ENCODE measurements at places on chromosomes 7 and 10.

DNA sequence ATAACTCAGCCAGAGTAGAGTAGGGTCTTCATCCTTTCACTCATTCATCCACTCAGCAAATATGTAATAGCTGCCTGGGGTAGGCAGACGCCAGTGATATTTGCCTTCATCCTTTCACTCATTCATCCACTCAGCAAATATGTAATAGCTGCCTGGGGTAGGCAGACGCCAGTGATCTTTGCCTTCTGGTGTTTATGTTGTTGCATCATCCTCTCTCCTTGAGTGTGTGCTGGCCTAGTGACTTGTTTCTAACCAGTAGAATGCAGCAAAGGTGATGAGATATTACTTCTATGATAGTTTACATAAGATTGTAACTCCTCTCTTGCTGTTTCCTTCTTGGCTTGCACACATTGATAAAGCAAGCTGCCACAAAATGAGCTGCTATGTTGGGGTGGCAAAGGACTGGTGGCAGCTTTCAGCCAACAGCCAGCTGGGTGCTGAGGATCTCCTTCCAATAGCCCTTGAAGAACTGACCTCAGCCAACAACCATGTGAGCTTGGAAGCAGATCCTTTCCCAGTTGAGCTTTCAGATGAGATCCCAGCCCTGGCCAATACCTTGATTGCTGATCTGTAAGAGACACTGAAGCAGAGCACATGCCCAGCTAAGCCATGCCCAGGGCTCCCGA lies 23.2 kb upstream of the MTPN start:
- DNase-seq = no peak

DNA sequence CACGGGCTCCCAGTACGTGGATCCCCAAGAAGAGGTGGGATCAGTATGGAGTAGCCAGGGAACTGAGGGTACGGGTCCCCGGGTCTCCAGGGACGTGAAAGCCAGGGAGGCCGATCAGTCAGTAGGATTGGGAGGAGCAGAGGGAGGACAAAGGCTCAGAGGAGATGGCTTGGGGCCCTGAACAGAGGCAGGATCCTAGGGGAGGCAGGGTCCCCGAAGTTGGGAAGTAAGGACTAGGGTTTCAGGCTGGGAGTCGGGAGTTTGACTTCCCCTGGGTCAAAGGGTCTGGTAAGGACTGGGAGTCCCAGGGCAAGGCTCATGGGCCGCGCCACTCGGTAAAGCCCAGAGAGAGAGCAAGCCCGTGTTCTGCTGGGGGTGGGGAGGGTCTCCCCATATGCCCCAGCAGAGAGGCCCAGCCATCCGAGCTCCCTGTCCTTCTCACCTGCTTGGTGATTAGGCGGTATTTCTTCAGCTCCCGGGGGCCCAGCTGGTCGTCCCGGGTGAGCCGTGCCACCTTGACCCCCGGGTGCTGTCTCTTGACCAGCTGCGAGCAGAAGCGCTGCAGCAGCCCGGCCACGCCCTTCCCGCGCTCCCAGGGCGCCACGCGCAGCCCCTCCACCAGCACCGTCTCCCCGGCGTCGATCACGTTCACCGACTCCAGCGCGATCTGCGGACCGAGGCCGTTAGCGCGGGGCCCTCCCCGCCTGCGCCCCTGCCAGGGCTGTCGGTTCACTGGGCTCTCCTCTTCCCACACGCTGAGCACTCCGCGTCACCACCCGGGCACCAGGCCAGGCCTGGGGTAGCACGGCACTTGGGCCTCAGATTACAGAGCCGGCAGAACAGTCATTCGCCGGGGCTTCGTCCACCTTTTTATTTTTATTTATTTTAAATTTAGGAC lies 7.0 kb downstream of the NAT16 start:
- no peak for DNase-seq

DNA sequence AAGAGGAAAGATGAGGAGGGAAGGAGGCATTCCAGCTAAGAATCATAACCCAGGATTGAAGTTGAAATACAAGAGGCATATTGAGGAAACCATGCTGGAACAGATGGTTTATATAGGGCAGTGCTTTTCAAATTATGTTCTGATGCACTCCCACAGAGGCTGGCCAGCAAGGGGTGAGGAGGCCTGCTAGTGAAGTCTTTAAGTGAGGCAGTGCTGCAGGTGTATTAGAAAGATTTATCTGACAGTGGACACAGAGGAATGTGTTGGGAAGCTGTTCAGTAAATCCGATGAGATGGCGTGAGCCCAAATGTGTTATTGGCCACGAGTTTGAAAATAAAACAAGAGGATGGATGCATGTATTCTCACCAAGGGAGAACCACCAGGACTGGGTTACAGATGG lies 28.6 kb downstream of the REEP3 start:
- no peak for DNase-seq

DNA sequence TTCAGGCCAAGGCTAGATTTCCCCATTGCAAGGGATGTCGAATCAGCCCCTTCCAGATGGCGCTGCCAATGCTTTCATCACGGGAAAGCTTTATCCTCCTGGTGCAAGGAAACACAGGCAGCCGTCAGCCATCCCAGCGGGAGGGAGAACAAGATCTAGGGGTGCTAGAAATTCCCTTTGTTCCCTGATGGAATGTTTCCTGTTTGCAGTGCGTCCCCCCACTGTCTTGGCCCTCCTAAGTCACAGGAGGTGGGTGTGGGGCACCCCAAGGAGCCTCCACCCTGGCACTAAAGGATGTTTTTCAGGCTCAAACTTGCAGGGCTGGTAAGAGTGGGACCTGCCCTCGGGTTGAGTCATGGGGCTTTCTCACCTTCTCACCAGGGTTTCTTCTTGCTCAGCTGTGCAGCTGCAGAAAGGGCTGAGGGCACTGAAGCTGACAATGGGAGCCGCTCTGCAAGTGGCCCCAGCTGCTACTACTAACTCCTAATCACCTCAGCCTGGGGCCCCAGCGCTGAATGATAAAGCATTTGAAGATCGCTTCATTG lies 103.6 kb downstream of the PRPF18 start:
- DNase-seq = no peak

DNA sequence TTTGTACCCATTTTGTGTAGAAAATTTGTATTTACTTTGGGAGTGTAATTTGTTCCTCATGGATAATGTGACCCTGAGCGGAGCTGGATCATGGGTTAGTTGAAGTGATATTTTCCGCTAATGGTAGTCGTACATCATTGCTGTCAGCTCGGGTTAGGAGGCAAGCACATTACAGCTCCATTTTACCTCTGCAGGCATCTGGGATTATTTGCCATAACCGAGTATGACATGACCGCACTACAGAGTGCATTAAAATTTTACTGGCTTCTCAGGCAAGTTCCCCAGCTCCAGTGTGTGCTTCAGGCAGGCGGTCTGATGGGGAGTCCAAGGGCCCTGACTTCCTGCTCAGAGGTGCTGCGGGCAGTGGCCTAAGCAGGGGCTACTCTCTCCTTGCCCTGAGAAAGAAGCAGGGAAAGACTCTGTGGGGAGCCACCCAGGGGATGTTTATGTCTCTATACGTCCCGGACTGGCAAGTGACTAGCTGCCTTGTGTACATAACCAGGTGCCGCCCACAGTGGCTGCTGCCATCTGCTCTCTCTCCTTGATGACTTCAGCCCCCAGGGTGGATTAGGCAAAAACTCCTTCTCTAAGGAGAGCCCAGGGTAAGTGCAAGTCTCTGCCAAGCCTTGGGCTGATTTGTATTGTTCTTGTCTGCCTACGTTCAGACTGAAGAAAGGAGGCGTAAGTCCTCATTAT lies 685.3 kb upstream of the GALNT17 start:
- no peak for DNase-seq

GRCh38 chr10:6476989-6477388 lies 103.1 kb downstream of the PRKCQ start:
- DNase-seq = no peak

DNA sequence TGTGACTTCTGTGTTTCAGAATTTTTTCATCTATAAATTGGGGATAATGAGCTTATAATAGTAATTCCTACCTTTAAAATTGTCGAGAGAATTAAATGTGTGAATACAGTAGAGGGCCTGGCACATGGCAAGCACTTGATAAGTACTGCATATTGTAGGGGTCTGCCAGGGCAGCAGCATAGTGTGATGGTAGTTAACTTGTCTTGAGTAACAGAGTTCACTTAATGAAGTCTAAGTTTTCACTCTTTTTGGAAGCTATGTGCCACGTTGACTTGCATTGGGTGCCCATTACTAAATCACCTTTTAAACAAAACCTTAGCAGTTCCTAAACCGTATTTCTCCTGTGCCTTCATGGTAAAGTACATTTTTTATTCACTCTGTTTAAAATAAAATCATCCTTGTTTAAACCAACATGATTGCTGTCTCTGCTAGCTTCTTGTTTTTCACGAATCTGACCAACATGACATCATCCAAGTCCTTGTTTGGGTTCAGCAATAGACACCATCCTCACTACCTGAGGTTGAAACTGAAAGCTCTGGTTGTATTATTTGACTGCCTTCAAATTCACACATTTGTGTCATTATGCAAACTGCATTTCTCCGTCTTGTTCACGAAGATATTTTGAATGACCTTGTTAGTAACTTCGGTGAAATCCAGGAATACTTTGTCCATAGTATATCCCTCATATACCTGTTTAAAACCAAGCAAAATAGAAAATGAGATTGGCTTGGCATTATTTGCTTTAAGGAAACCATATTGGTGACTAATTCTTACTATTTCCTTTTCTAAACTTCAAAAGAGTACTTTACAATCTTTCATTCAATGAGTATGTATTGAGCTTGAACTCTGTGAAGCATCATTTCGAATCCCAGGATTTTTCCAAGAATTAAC lies 340.2 kb downstream of the SUGCT start:
- no peak for DNase-seq

DNA sequence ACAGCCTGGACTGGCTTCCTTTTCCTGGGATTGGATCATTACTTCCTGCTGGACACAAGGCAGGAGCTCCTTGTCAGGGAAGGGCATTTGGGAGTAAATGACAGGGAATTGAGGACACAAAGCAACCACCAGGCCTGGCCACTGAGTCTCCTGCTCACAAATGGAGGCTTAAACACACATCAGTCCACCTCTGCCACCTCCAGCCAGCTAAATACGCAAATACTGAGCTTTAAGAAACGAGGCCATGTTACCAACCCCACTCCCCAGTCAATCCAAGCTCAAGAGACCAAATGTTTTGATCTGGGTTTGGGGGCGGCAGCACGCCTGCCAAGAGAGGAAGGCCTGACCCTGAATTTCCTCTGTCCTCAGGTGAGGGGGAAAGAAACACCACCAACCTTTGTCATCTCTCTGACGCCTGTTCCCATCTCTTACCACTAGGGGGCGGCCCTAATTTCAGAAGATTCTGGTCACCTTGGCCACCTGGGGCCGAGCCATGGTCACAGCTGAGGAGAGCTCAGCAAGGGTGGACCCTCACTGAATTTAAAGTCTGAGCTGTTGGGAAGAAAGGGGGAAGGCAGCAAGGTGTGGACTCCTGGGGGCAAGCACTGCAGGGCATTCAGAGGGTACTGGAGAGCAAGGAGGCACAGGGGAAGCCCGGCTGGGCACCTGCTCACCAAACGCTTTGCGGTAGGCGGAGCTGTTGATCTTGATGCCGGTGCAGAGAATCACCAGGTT lies 16.5 kb downstream of the AIFM2 start:
- DNase-seq = peak; percentile 7

- DNase-seq = no peak
Observed at GRCh38 chr7:110283056-110283455, 807.9 kb upstream of the LRRN3 start.

DNA sequence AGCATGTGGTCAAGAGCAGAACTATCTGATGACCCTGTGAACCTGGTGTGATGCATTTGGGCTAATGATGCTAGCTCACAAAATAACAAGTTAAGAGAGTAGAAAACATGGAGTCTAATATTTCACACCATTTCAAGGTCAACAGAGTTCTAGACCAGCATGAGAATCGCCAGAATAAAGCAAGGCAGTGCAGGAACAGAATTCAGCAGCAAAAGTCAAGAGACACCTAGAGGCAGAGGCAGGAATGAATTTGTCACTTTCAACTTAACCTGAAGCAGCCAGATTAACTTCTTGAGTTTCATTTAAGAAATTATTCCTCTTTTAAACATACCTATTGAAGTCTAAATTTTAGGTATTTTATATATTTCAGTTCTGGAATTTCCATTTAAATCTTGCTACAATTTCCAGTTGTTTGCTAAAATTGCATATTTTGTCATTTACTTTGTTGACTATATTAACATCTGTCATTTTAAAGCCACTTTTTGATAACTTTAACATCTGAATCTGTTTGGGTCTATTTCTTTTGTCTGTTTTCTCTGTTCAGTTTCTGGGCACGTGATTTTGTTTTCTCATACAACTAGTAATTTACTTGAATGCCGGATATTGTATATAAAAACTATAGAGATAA lies 44.2 kb upstream of the PRSS58 start:
- DNase-seq = no peak

GRCh38 chr7:140714331-140715040 lies 18.0 kb downstream of the NDUFB2 start:
- no peak for DNase-seq

GRCh38 chr10:1654247-1654646 lies 83.1 kb downstream of the ADARB2 start:
- DNase-seq = no peak

- no peak for DNase-seq
Observed at GRCh38 chr7:40923626-40924025, 779.3 kb downstream of the INHBA start.

DNA sequence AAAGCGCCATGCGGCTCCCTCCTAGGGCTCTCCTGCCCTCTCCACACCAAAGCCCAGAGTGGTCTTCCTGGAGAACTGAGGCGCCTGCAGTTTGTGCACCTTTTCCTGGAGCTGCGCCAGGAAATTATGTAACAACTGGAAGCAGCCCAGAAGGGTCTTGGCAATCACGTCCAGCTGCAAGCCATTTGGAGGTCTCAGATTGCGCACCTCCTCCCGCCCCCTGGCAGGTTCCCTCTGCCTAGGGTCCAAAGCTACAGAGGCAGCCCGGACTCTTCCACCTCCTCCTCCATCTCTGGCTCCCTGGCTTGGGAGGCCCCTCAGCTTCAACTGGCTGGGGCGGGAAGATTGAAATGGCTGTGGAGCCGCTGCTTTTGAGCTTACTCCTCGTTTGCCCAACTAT lies 34.0 kb upstream of the SFTPD start:
- DNase-seq = no peak

DNA sequence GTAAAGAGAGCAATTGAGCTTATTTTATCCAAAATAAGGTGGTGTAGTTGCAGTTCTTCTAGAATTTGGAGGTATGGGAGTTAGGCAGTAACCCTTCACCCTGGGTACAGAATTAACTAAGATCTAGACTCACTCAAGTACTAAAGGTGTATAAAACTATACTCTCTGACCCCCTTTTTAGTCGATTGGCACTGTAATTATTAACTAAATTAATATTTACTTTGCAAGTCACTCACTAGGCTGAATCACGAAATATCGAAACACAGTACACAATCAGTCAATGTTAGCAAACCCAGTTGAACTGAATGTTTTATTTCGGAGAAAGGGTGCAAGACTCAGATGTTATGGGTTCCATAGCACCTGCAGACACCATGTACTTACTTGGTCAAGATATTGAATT lies 14.6 kb upstream of the CYP2C19 start:
- no peak for DNase-seq

Data from stimulated activated CD4-positive, alpha-beta T cell treated with anti-CD3 and anti-CD28 coated beads, TNF-alpha, amount 100 ng/mL, for 1 hour (primary cell).